Stimulated activated CD8-positive, alpha-beta memory T cell treated with anti-CD3 and anti-CD28 coated beads, Interleukin-4, amount 100 ng/mL, for 4 hours (primary cell): ENCODE measurements at places on chromosomes 2 and 18.

DNA sequence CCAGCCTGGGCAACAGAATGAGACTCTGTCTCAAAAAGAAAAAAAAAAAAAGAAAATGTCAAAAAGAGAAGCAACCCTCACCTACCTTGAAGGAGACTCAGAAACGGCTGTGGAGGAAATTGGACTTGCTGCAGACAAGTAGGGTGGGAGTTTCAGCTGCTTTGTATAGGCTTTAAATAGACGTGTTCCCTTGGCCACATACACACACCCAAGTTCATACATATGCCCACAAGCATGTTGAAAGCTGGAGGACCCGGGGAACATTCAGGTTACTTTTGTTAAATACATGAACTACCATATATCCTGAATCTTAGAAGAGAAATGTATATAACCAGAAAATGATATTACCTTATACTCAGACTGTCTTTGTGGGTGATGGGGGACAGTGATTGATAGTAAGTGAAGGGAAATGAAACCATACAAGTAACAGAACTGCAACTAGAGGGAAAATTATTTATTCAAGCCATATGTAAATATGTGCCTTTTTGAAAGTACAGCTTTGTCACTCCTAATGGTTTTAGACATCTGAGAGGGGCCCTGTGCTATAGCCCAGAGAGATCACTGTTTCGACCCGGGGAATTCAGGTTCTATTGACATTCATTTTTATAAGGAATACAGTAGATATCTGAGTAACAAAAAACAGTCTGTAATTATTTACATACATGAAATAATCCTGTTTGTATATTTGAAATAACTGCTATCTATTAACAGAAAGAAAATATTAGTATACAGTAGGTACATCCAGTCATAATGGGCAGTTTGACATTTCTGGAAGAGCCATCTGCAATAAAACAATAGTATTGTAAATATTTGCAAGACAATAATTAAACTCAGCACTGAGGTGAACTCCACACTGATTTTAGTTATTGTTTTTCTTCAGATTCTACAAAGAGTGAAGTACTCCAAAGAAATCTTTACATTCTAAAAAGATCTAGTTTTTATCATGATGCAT is 48.0 kb upstream of the TGIF1 start:
- DNase-seq = no peak

DNA sequence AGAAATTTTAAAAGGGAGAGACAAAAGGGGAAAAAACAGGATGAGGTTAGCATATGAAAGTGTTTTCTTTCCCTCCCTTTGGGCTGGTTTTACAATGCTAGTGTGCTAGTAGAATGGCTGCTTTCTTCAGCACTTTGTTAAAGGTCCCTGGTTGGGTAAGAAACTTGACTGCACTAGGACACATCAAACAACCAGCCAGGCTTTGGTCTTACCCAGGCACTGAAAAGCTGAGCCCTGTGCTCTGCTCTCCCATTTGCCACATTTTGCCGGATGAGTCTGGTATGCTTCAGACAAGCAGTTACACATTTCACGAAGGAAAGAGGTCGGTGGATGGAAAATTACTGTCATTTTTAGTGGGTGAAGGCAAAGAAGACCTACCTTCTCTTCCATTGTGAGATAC is 242.0 kb downstream of the DPP10 start:
- DNase-seq = no peak

DNA sequence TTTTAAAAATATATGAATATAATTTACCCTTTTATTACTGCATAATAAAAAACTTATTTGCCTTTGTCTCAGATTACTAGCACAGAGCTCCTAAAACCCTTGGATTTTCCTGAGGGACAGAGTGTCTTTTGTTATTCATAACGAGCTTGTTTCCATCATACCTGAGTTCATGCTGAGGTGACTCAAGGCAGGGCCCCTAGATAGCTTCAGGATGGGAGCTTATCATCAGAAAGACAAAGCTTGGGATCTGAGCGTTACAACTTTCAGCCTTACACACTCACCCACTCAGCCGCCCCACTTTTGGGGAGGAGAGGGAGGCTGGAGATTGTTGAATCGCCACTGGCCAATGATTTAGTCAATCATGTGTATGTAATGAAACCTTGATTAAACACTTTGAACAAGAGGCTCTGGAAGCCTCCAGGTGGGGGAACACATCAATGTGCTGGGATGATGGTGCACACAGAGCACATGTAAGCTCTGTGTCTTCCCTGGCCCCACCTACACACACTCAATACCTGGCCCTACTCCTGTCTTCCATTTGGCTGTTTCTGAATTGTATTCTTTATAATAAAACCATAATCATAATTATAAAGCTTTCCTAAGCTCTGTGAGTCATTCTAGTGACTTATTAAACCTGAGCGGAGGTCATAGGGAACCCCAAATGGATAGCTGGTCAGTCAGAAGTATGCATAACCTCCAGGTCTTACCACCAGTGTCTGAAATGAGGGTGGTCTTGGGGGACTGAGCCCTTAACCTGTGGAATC is 28.5 kb upstream of the DNAH7 start:
- no peak for DNase-seq

DNA sequence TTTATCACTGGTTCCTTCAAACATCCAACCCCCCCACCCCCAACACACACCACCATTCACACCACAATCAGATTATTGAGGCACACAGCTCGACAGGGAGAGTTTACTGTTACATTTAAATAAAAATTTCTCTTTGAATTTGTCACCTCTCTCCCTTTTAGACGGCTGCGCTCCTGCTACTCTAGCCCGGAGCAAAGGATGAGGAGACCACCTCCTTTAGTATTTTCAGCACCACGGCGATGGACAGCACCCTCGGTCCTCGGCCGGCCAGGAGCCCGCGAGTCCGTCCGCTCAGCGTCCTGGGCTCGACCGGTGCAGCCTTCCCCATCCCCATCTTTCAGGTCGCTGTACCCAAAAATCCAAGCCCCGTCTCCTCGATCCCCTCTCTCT is 892 bp downstream of the CELF4 start:
- DNase-seq = no peak

GRCh38 chr2:24881623-24882022 is 38.4 kb downstream of the ADCY3 start:
- no peak for DNase-seq

- DNase-seq = no peak
Observed at GRCh38 chr18:45938488-45938935, 28.6 kb downstream of the EPG5 start.

GRCh38 chr2:11467749-11468148 is 1.8 kb upstream of the E2F6 start:
- DNase-seq = no peak

DNA sequence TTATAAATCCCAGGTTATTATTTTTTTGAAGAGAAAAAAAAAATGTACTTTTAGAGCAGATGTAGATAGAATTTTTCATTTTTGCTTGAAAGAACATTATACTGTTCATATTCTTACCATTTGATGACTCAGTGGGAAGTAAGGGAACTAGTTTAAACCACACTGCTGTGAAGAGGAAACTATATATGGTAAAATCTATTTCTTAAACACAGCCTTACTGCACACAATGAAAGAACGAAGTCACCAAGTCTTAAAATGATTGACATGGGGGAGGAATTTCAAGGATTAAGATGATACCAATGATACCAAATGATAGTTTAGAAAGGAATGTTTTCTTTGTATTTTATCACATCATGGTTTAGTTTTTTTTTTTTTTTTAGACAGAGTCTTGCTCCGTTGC is 5.0 kb downstream of the ACTR2 start:
- DNase-seq = no peak

GRCh38 chr2:8282858-8283252 is 399.0 kb upstream of the ID2 start:
- DNase-seq = no peak

GRCh38 chr2:183476490-183476889 is 352.2 kb downstream of the NUP35 start:
- DNase-seq = no peak

DNA sequence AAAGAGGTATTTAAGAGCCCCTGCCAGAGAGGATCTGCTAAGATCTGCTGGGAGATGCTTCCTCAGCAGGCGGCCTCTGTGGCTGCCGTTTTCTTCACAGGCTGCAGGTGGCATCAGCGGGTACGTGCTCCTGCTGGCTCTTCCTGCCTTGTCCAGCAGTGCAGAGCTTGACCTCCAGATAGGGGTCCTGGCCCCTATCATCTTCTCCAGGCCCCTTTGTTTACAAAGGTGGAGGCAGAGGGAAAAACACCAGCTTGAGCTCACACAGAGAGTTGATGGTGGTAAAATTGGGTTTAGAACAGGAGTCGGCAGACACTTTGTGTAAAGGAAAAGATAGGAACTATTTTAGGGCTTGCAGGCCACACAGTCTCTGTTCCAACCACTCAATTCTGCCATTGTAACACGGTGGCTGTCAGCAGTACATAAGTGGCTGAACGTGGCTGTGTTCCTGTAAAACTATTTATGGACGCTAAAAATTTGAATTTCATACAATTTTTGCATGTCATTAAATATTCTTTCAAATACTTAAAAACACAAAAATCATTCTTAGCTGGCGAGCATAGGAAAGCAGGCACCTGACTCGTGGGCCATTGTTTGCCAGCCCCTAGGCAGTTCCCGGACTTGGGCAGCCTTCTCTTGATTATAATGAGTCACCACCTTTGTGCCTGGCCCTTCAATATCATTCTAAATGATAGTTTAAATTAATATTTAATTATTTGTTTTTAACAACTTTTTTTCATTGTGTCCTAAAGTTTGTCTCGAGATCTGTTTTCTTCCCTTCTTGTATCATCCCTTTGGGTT is 98.2 kb upstream of the B3GNT7 start:
- DNase-seq = no peak

DNA sequence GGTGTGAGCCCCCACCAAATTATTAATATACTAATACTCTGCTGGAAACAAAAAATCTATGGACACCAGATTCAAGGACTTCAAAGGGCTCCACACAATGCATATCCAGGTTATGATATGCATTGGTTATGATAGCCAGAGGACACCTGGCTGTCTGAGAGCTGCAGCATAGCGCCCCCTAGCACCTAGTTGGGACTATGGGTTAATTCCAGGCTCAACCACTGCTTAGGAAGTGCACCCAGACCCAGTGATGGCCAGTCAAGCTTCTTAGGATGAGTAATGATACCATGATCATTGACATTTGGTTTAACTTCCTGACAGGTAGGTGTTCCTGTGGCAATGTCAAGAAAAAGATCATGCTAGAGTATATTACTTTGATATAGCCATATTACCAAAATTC is 3.8 kb upstream of the FRZB start:
- no peak for DNase-seq

DNA sequence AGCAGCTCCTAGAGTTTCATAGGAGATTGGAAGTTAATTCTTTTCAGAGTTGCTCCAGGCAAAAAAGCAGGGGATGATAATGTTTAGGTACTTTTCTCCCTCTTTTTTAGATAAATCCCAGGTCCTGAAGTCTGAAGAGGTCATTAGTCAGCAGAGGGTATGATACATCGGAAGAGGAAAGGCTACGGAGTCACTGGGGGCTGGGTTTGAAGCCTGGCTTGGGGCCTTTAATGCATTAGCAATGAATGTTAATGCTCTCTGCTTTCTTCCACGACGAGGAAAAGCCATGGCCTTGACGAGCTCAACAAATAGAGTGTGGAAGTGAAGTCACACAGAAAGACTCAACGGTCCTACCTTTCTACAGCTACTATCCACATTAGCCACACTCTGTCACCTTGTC is 235.1 kb downstream of the NCKAP5 start:
- no peak for DNase-seq

- DNase-seq = no peak
Observed at GRCh38 chr2:237542001-237542704, 24.2 kb upstream of the PRLH start.

DNA sequence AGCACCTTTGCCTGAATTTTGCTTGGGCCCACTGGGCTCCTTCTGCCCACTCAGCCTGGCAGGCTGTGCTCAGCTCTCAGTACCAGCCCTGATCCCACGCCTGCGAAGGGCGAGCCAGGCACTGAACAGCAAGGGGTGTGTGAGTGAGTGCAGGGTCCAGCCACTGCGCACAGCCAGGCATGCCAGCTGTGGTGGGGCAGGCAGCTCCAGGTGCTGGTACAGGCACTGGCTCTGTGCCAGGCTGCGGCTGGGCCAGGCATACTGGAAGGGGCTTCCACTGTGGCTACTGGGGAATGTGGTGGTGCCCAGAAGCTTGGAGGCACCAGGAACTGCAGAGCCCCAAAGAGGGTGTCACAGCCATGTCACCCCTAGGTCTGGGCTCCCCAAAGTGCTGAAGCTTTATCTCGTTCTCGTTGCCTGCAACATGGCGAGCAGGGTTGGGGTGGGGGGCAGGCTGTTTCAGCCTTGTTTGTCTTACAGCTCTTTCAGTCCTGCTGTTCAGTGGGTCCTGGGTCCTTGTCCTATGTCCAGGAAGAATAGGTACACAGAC is 8.8 kb downstream of the DYSF start:
- no peak for DNase-seq

DNA sequence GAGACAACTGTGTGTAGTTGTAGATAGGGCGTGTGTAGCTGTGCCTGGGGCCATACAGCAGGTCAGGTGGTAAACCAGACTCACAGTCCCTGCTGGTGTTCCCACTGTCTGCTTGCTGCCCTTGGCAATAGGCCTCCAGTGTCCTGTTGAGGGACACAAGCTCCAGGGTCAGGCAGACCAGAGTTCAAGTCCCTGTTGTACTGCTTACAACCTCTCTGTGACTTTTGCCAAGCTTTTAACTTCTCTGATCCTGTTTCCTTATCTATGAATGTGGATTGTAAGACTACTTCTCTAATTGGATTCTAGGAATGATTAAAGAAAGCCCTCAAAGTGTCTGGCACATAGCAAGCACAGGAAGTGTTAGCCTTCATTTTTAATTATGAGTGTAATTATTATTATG is 68.6 kb downstream of the MERTK start:
- DNase-seq = no peak

DNA sequence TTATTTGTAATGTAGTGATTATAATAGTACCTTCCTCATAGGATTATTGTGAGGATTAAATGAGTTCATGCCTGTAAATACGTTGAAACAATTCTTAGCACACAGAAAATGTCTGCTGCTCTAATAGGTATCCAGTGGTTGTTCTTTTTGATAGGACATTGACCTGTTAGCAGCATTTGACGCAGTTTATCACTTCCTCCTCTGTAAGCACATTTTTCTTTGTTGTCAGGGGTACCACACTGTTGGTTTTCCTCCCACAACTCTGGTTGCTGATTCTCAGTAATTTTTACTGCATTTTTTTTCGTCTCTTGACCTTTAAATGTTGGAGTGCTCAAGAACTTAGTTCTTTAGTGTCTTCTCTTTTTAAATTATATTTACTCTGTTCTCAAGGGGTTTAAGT is 15.4 kb downstream of the PPM1B start:
- no peak for DNase-seq

GRCh38 chr2:15145046-15145817 is 415.9 kb downstream of the NBAS start:
- DNase-seq = no peak

DNA sequence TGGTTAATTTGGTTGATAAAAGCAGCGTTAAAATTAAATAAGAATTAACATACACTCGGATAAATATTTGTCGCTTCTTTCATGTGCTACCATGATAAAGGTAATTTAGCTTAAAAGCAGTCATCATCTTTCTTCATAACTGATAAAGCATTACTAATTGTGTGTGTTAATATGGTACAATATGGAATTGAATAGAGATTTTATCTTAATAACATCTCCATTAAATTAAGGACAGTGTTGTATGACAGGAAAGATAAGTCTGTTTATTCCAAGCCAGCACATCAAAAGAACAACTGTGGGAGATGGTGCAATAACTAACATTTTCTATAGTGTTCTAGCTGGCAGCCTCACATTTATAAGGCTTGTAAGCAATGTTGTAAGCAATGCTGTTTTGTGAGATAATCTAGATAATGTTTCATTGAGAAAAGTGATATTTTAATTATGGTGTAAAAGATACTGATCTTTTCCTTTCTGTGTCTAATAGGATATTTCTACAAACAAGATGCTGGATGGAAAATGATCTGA is 64.4 kb upstream of the AFF3 start:
- DNase-seq = no peak
